ELF-1 (cell line): ENCODE measurements at places on chromosomes 4 and X.

DNA sequence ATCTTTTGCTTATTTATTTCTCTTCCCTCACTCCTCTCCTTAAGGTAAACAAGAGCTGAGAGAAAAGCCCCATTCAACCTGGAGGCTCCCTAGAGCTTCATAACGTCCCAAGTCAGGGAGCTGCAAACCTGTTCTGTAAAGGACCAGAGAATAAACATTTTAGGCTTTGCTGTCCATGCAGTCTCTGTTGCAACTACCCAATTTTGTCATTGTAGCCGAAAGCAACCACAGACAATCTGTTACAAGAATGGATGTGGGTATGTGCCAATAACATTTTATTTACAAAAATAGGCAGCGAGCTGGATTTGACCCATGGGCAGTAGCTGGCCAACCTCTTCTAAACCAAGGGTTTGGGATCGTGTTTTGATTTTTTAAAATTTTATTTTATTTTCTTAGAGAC is 71.3 kb upstream of the TBL1X start:
- DNase-seq = no peak

DNA sequence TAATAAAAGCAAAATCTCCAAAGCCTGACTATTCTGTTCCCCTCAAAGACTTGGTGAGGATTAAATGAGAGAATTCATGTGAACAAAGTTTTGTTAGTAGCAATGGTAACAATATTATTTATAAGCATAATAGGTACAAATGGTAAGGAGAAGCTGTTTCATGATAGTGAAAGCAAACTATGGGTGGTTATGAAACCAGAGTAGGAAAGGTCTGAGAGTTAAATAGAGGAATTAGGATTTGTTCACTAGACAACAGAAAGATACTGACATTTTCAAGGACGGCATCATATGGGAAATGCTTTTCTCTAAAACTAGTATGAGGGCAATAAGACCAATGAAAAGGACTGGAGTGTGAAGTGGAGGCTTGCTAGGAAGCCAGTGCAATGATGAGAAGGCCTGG is 128.6 kb upstream of the FTHL17 start:
- DNase-seq = no peak

DNA sequence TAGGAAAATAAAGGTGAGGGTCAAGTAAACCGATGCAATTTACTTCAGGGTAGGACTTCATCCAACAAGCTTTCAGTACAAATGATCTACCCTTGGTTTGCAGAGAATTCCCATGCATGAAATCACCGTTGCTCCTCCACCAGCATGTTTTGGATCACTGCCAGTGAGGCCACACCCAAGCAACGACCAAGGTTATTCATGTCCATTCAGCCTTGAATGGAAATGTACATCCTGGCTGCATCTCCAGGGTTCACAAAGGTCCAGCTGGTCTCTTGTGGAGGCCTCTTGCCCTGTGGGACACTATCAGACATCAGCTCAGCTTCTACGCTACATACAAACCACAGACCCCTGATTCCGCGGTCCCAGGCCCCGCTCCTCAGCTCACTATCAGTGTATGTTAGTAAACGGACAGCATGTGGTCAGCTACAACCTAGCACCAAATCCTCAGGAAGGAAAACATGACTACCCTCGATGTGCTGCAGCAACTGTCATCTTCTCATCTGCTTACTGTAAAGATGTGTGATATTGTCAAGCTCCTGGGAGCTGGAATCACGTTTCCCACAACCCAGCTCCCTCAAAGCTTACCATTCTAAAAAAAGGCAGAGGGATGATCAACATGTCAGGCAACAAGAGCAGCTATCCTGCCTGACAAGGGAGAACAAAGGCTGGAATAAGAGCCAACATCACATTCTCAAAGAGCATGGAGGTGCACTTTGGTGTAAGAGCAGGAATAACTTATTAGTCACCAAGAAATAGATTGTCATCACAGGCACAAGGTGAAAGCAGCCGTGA is 4.9 kb downstream of the LYAR start:
- no peak for DNase-seq

- no peak for DNase-seq
Observed at GRCh38 chr4:107114059-107114458, 77.9 kb upstream of the DKK2 start.

- peak; percentile 51 for DNase-seq
Observed at GRCh38 chr4:64538219-64538618, 129.0 kb upstream of the TECRL start.

GRCh38 chr4:128227991-128228571 is 59.5 kb downstream of the PGRMC2 start:
- DNase-seq = peak; percentile 36

- no peak for DNase-seq
Observed at GRCh38 chr4:52001616-52002015, 18.5 kb downstream of the LRRC66 start.

GRCh38 chr4:159390648-159391047 is 287.8 kb downstream of the RAPGEF2 start:
- peak; percentile 65 for DNase-seq

- no peak for DNase-seq
Observed at GRCh38 chr4:78694457-78694787, 81.7 kb upstream of the BMP2K start.

GRCh38 chrX:20729416-20729815 is 462.7 kb upstream of the RPS6KA3 start:
- DNase-seq = no peak

DNA sequence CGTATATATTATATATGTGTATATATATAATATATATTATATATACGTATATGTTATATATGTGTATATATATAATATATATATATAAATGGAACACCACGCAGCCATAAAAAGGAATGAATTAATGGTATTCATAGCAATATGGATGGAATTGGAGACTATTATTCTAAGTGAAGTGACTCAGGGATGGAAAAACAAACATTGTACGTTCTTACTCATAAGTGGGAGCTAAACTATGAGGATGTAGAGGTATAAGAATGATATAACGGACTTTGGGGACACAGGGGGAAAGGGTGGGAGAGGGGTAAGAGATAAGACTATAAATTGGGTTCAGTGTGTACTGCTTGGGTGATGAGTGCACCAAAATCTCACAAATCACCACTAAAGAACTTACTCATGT is 1388.9 kb downstream of the C4orf33 start:
- no peak for DNase-seq

- DNase-seq = peak; percentile 21
Observed at GRCh38 chr4:75841641-75842520, 60.4 kb downstream of the PPEF2 start.

- peak; percentile 23 for DNase-seq
Observed at GRCh38 chr4:81604683-81605218, 133.0 kb upstream of the RASGEF1B start.

DNA sequence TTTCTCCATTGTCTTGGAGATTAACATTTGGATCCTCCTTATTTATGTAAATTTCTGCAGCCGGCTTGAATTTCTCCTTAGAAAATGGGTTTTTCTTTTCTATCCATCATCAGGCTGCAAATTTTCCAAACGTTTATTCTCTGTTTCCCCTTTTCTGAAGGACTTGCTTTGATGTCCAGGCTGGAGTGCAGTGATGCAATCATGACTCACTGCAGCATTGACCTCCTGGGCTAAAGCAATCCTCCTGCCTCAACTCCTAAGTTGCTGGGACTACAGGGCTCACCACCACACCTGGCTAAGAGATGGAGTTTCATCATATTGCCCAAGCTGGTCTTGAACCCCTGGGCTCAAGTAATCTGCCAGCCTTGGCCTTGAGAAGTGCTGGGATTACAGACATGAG is 144.0 kb upstream of the ZXDB start:
- no peak for DNase-seq

DNA sequence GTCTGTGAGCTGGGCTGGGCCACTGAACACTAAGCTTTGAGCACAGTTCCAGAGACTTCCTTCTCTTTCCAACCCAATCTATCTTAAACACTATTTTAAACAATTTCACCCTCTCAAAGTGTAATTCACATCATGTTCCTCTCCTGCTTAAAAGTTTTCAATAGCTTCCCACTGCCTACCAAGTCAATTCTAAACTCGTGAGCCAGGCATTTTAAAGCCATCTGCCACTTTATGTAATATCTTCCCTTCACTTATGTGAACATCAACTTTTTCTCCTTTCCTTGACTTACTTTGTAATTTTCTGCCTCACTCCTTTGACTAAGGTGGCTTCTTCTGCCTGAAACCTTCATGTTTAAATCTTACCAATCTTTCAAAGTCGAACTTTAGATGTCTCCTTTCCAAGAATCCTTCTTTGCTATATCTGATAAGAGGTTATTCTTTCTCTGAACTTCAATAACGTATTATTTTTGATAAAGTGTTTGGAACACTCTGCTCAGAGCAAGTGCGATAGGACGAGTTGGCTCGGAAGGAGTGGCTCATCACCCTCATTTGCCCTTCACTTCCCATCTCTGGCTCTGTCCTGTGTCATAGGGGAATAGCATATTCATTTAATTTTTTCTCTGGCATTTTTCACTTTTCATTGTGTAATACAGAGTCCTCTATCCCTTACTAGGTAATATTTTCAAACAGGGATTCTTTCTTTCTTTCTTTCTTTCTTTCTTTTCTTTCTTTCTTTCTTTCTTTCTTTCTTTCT is 13.0 kb upstream of the SPARCL1 start:
- DNase-seq = no peak

DNA sequence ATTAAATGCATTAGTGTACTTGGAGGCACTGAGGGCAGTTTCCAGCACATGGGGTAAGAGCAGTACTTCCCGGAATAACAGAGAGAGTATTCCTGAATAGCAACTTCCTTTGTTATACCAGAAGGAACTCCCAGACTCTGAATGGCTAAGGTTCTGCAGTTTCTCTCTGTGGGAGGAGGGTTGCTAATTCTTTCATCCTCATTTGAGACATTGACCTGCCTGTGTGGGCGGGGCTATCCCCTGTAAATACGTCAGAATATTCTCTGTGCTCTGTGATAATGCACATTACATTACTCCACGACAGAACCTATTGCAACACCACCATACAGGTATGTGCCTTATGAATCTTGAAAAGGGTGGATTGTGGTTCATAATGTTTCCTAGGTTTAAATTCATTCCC is 52.7 kb downstream of the SPINK2 start:
- peak; percentile 28 for DNase-seq

GRCh38 chr4:26692014-26692726 is 108.3 kb downstream of the TBC1D19 start:
- peak; percentile 15 for DNase-seq

DNA sequence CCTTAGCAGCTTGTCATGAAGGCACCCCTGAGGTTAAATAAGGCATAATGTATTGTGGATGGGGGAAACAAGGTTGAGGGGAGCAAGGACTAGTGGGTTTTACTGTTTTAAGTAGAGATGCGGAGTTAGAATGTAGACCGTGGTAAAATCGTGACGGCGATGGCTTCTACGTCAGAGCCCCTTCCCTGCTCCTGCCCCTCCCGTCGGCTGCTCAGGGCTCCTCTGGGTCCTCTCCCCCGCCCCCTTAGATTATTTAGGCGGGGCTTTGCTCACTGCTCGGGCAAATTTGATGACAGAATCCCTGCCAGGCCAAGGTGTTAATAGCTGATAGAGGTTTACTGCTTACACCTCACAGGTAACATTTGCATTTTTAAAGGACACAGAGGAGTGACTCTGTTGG is 2.3 kb downstream of the FRMPD3 start:
- DNase-seq = peak; percentile 64

DNA sequence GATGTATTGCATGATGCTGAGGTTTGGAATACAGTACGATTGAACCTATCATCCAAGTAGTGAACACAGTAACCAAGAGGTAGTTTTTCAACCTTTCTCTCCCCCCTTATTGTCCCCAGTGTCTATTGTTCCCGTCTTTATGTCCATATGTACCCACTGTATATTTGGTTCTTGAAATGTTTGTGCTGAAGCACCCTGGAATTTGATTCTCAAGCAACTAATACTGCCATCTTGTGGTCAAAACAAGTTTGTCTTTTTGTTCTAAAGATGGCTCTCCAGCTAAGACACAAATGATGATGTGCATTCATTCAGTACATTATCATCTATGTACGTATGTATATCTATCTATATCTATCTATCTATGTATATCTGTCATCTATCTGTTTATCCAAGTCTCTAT is 33.5 kb upstream of the DCX start:
- DNase-seq = peak; percentile 38

DNA sequence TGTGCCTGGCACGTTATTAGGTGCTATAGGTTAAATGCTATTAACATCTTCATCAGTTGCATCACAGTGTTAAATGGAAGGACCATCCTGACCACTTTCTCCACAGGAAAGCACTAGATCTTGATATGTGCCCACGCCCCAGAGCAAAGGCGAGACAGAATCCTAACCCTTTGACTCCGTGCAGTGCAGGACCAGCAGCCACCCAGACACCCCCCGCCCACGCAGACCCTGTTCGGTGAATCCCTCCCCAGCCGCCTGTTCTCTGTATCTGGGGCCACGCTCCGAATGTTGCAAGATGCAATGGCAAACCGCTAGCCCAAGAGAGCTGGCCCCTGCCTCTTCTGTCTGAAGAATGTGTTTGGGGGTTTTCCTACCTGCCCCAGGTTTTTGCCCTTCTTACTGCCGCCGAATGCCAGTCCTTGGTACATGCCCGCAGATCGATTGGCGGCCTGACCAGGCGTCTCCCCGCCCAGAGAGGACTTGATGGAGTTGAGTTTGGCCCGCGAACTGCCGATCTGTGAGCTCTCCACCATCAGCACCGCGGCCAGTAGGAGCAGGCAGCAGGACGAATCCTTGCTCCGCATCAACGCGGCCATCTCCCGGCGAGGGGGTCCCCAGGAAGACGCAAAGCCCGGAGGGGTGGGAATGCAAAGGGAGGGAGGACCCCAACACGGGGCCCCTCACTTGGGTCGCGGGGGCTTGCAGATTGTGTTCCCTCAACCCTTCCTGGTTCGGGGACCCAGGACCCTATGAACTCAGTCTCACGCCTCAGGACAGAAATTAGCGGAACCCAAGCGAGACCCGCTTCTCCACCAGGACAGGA is 906 bp downstream of the DKK2 start:
- DNase-seq = peak; percentile 36

DNA sequence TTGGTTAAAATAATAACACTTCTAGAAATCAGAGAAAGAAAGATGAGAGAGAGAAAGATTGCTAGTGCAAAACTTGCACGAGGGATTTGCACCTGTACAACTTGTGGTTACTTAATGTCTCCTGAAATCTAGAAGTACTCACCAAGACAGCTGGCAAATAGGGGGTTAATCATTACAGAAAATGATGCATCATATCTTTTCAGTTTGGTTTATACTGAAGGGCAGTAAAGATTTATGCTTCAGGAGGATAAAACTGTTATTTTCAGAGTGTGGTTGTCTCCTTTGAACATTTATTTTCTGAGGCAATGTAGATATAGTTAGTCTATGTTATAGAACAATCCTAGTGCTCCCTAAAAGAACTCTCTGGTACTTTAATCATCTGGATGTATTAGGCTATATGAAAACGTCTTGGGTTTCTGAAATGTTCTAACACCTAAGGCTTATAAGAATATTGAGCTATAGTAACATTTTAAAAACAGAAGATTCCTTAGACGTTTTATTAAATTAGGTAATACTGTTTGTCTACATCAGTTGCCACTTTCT is 13.3 kb downstream of the ATOH1 start:
- DNase-seq = no peak

DNA sequence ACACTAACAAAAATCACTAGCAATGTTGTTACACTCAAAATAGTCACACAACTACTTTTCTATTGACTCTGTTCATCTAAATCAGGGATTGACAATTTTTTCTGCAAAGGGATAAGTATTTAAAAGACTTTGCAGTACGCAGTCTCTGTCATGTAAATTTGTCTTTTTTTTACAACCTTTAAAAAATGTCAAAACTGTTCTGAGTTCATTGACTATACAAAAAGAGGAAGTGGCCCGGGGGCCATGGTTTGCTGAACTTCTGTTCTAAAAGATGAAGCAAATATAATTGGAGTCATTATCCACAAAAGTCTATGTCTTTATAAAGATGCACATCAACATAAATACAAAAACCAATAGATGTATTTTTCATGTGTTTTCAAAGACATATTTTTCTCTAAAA is 1310.3 kb downstream of the RPA4 start:
- DNase-seq = no peak
